ENCODE measurements at places on chromosomes 2 and 18.

- no peak for DNase-seq
Observed at GRCh38 chr2:31524592-31524991, 56.1 kb downstream of the SRD5A2 start.

DNA sequence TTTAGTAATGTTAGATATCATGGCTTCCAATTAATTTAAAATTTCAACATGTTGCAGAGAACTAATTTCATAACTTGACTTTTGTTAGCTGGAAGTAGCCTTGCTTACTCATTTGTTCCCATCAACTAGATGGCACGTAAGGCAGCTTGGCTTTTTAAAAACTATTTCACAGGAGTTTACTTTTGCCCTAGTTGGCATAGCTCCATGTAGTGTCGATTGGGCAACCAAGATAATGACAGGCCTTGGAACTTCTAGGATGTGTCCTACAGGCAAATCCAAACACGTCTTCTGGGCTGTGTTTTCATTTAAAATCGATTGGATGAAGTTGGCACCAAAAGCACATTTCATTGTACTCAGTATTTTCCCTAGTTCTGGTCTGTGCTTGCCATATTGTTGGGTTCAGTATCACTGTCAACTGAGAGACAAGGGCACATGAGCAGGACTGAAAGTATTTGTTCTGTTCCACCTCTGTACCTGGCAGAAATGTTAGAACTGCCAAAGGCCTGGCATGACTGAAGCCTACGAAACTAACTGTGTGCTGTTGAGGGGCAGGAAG is 29.4 kb downstream of the HADHB start:
- DNase-seq: no peak

DNA sequence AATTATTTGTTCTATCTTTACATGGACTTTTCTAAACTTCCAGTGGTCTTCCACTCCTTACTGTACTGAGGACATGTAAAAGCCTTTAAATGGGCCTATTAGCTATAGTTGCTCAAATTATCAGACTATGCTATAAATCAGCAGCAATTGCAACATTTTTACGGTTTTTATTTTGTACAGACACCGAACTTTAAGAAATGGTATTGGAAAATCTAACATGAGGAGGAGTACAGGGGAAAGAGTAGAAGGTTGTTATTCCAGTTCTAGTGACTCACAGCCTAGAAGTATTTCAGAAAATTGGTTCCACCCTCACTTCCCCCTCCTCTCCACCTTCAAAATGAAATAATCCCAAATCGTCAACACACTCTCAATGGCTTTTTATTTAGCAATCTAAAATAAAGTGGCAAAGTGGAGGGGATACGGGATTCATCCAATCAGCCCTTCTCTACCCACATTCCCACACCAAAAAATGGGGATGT is 1.1 kb downstream of the NCKAP1 start:
- no peak for DNase-seq

- DNase-seq: no peak
Observed at GRCh38 chr2:132668189-132668823, 1.7 kb downstream of the LYPD1 start.

DNA sequence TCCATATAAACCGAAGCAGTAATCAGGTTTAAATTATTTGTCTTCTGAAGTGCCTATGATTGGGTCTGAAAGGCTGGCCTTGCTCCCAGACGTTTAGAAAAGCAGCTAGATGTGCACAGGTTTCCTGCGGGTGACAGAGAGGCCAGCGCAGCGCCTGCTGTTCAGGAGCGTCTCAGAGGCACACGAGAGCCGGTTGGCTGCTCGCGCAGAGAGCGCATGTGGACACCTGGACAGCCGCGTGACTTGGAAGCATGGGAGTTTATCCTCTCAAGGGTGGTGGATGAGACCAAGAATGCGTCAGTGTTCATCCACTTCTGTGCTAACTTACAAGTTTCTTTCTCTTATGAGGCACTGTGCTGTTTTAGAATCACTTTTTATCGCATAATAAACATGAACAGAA is 303.7 kb downstream of the PTGR3 start:
- no peak for DNase-seq

DNA sequence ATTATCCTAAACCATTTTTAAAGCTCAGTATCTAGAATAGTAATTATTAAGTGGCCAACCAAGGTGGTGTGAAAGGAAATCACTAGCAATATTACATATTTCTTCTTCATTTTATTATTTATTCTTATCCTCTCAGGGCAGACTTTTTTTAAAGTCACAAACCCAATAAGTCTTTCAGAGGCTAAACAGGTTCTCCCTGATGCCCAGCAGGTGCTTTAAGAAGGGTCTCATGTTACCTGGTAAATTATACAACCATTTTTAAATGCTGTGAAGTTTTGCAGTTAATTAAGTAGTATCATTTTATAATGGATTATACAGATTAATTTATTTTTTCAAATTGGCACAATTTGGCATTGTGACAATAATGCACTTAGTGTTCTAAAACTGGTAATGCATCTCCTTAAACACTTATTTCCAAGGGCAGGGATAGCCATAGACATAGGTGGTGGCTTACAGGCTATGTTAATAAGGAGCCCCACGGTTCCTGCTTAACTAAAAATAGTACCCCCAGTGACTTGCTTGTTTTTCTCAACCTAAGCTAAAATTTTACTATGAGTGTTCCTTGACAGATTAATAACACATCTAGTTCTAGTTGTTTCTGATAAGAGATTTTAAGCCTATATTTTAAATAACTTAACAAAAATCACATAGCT is 67.0 kb downstream of the PMS1 start:
- no peak for DNase-seq
